ENCODE measurements at places on chromosomes 3 and 15.

DNA sequence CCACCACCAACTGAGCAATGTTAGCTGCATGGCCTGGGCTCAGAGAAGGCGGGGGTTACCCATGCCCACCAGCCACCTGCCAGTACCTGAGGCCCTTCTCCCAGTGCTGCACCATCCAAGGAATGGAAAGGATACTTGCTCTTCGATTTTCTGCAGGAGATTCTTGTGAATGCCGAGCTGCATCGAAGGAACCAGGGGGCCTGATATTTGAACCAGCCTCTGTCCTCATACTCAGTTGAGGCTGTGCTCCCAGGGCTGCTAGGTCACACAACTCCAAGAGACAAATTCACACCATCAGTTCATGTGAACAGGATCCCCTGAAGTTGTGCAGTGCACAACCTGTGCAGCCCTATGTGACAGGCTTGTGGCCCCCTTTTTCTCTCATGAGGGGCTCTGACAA, 18.0 kb downstream of the PLA2G4F start:
- DNase-seq = peak; percentile 1

- DNase-seq = no peak
Observed at GRCh38 chr3:123068601-123069381, 2.0 kb downstream of the PDIA5 start.

- DNase-seq = peak; percentile 31
Observed at GRCh38 chr3:125357032-125357658, 18.0 kb downstream of the ZNF148 start.

DNA sequence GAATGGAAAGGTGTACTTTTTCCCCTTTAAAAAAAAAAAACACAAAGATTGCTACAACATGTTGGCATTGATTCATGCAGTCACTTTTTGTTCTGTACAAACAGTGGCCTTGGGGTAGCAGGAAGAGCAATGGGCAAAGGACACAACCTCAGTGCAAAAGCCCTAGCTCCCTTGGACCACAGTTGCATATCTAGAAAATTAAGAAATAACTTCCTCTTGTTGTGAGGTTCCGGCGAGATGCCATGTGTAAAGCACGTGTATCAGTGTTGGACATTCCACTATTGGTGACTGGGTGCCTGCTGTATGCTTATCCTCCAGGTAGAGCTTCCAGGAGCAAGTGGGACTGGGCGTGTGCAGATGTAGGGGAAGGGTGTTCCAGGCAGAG, 164.5 kb downstream of the THSD4 start:
- DNase-seq = no peak

GRCh38 chr3:186218421-186218820, 109.5 kb upstream of the ETV5 start:
- DNase-seq = no peak

DNA sequence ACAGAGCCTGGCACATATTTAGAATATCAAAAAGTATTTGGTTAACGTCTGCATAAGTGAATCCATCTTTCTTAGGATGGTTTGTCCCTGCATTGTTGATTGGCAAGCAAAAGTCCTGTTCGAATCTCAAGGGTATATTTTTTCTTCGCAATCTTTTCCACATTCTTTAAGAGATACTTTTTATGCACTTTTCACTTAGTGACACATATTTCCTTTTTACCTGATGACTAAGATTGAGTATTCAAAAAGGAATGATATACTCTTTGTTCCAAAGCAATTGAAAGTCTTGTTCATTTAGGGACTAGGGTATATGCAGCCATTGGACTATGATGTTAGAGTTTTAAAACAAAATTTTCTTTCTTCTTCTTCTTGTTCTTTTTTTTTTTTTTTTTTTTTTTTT, 349.9 kb downstream of the NLGN1 start:
- DNase-seq = no peak

DNA sequence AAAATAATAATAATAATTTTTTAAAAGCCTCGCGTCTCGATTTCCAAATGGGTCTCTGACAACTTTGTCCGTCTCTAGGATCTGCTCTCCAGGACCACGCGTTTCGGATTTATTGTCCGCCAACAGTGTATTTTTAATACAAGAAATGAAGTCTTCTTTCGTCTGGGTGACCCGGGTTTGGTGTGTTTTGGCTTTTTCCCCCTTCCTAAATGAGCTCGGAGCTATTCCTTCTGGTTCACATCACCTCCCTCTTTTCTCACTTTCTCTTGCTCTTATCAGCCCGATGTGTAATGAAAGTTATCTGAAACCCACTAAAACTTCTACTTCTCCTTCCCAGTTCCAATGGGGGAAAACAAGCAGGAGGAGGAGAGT, 516.7 kb downstream of the MECOM start:
- DNase-seq = no peak

DNA sequence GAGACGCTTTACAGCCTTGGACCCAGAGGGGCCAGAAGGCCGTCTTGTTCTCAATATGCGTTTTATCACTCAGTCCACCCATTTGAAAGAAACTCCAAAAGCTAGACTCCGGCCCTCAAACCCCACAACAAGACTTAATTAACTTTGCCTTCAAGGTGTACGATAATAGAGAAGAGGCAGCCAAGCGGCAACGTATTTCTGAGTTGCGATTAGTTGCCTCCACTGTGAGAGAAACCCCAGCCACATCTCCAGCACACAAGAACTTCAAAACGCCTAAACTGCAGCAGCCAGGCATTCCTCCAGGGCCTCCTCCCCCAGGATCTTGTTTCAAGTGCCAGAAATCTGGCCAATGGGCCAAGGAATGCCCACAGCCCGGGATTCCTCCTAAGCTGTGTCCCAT, 17.4 kb upstream of the INO80 start:
- no peak for DNase-seq

DNA sequence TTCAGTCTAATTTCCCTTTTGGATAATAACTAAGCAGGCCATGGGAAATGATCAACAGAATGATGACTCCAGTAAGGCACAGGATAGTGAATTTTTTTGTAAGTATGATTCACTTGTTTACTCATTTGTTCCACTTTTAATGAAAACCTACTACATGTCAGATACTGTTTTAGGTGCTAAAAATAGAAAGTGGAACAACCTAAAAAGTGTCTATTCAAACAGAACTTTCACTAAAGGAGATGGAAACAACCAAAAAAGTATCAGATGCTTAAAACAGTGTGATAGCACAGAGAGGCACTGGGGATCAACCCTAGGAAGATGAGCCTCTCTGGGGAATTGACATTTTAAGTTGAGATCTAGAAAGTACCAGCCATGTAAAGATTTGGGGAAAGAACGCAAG, 11.1 kb downstream of the RYK start:
- no peak for DNase-seq

All from activated CD4-positive, alpha-beta T cell treated with anti-CD3 and anti-CD28 coated beads for 1 hour (primary cell).